Endodermal cell (in vitro differentiated cells): ENCODE measurements at places on chromosomes 2 and 18. TPM values are rescaled to one million over a fixed set of nuclear protein-coding genes. Genes with fewer than 3 reads are reported as not detected.

The PRKCE gene
- 1.5 and 1.7 TPM in 2 replicates for total RNA-seq

The SERPINB7 gene
- not detected in 3 replicates for total RNA-seq

The TXNDC2 gene
- total RNA-seq: 0.14 TPM in 1 of 2 replicates, not detected in the other

The POMC gene
- 12.4 and 14.5 TPM in 2 replicates for total RNA-seq

The TFCP2L1 gene
- 3.0 and 4.3 TPM in 2 replicates for total RNA-seq

The SCYGR7 gene
- not detected in 3 replicates for total RNA-seq

The UGT1A7 gene
- not detected in 3 replicates for total RNA-seq

The GORASP2 gene
- 89.1 and 90.9 TPM in 2 replicates for total RNA-seq

DNA sequence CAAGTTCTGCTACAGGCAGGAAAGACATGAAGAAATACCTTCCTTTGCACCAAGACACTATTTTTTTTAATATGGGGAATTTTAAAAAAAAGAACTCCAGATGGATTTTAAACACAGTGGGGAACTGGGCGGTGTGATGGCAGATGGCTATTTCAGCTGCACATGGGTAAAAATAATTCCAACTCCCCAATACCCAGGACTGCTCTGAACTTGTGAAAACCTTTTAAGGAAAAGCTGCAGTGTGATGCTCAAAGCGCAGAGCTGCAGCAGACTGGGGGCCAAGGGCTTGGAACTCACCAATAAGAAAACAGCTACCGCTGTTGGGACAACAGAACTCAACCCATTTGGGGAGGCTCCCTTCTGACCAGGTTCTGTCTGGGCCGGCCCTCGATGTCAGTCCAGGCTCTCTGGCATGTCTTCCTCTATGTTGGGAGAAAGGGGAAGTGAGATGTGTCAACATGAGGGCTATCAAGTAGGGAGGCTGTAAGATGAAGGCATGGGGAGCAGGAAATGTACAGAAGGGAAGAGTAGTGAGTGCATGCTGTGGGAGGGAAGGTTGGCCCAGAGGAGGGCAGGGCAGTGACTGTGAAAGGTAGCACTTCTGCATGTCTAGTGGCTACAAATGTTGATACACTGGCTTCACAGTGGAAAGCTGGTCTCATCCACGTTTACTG is 64.0 kb upstream of the SLC14A2 start:
- peaks cover 3% of the 10 kb centered on the region for H3K4me1 ChIP-seq
- no peaks in the 10 kb centered on the region for H3K27me3 ChIP-seq

DNA sequence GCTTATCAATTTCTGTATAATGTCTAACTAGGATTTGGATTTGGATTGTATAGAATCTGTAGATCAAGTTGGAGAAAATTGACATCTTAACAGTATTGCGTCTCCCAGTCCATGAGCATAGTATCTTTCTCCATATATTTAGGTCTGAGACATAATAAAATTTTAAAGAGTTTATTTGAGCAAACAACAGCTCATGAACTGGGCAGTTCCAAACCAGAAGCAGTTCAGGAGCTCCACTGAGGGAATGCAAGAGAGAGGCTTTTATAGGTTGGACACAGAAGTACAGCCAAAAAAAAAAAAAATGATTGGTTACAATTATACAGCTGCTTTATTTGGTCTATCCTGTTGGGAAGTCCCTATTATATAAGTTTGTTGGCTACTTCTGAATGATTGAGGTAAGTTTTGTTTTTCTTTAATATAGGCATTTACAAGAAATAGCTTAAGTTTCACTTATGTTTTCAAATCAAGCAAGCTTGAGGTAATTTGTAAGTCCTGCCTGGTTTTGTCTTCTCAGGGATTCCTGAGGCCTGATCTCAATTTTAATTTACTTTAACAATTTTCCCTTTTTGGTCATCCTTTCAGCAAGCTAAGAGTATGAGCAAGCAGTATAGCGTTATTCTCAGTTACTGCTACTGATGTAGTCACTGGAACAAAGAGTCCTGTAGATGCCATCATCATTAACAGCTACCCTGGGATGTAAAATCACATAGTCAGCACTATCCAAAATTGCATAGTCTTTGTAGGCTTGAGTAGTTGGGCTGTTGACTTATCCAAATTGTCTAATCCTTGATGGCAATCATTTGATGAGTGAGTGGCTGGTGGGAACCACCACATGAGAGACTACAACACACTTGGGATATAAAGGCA is 27.5 kb upstream of the RUFY4 start:
- H3K27ac ChIP-seq: no peak overlapping the region
- no peak for DNase-seq
- H3K36me3 ChIP-seq: no peaks in the 10 kb centered on the region
- H3K27me3 ChIP-seq: peaks cover 24% of the 10 kb centered on the region
- no peaks in the 10 kb centered on the region for H3K4me1 ChIP-seq
- no peak overlapping the region for H3K4me3 ChIP-seq

GRCh38 chr2:15846626-15847025 is 93.7 kb upstream of the MYCN start:
- H3K27ac ChIP-seq: no peak overlapping the region
- no peak for DNase-seq
- no peaks in the 10 kb centered on the region for H3K27me3 ChIP-seq
- H3K4me1 ChIP-seq: no peaks in the 10 kb centered on the region
- no peaks in the 10 kb centered on the region for H3K36me3 ChIP-seq

DNA sequence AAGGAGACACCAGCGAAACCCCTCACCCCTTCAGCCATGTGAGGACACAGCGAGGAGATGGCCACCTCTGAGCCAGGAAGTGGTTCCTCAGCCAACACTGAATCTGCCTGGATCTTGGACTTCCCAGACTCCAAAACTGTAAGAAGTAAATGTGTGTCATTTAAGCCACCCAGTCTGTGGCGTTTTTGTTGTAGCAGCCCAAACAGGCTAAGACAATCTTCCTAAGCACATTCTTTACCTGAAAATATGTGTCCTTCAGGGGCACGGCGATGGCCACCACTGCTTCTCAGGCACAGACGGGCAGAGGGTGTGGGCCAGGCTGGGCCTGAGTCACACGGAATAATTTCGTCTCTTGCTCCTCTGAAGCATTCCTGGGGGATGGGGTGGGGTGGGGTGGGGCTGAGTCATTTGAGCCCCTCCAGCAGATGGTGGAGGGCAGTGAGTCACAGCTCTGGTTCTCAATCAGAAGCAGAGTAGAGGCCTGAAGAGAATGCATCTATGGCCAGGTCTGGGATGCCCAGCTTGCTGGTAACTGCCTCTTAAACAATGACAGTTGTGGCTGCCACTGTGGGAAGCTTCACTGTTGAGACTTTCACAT is 142.4 kb downstream of the CAPN13 start:
- no peaks in the 10 kb centered on the region for H3K36me3 ChIP-seq
- no peak overlapping the region for H3K27ac ChIP-seq
- H3K4me3 ChIP-seq: no peak overlapping the region
- peaks cover 5% of the 10 kb centered on the region for H3K27me3 ChIP-seq
- H3K4me1 ChIP-seq: no peaks in the 10 kb centered on the region

DNA sequence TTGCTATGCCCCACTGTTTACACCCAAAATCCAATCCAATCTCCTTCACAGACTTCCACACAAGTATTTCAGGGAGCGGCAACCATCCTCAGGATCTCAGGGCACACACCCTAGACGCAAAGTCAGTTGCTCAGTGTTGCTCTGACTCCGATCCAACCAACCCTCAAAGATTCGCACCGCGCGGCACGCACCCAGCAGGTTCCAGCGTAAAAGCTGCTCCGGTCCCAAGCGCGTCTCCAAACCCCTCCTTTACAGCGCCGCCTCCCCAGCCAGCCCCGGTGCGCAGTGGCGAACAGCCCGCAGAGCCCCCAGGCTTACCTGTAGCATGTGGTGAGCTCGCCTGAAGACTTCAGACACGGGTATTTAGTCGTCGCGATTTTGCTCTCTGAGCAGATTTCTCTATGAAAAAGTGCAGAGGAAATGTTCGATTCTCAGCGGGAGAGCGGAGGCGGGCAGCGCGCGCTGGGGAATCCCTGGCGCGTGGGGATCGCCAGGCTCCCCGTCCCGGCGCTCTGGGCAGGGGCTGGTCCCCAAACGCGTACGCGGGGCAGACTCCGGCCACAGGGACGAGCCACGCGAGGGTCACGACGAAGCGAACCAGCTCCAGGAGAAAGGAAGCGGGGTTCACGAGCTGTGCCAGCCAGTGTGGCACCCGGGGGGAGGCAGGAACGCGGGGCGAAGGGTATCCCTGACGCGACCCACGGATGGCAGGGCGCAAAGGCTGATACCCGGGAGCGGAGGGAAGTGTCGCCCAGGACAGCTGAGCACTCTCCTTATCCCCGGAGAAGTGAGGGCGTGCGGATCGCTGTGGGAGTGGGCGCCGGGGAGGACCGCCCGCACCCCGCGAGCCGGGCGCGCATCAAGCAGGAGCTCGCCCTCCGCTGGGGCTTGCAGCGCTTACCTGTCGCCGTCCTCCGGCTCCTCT is 650 bp downstream of the CCBE1 start:
- H3K4me1 ChIP-seq: peaks cover 16% of the 10 kb centered on the region
- H3K27ac ChIP-seq: no peak overlapping the region
- H3K27me3 ChIP-seq: peaks cover 46% of the 10 kb centered on the region
- H3K36me3 ChIP-seq: no peaks in the 10 kb centered on the region
- peak overlapping the region; percentile 78 for H3K4me3 ChIP-seq

DNA sequence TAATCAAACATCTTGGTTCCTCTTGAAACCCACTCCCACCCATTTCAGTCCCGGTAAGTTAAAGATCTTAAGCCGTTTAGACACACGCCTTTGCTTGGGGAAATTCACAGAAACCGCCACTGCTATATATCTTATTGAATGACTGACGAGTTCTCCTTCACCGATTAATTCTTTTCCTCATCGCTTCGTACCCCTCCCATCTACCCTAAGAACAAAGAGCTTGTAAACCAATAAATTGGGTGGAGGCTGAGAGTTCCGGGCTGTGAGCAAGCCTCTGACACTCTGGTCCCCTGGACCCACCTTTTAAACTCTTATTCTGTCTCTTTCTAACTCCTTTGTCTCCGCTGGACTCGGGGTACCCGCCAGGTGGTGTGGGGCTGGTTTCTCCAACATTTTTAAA is 30.6 kb downstream of the TMEM131 start:
- no peaks in the 10 kb centered on the region for H3K4me1 ChIP-seq
- no peaks in the 10 kb centered on the region for H3K27me3 ChIP-seq
- H3K4me3 ChIP-seq: no peak overlapping the region

DNA sequence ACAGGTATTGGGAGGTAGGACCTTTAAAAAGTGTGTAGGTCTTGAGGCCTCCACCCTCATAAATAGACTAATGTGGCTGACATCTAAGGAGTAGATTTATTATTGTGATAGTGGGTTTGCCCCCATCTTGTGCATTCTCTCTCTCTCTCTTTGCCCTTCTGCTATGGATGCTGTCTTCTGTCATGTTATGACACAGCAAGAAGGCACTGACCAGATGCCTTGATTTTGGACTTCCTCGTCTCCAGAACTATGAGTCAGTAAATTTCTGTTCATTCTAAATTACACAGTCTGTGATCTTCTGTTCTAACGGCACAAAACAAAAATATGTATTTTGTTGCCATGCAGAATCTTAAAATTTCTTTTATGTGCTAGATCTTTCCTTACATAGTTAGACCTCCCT is 66.9 kb downstream of the ATAD2B start:
- H3K4me3 ChIP-seq: no peak overlapping the region
- H3K27ac ChIP-seq: no peak overlapping the region
- DNase-seq: no peak

GRCh38 chr2:26540306-26540705 is 62.4 kb upstream of the OTOF start:
- H3K27ac ChIP-seq: no peak overlapping the region
- no peaks in the 10 kb centered on the region for H3K27me3 ChIP-seq
- H3K4me1 ChIP-seq: peaks cover 9% of the 10 kb centered on the region
- no peaks in the 10 kb centered on the region for H3K36me3 ChIP-seq
- H3K4me3 ChIP-seq: no peak overlapping the region
- DNase-seq: peak; percentile 66

DNA sequence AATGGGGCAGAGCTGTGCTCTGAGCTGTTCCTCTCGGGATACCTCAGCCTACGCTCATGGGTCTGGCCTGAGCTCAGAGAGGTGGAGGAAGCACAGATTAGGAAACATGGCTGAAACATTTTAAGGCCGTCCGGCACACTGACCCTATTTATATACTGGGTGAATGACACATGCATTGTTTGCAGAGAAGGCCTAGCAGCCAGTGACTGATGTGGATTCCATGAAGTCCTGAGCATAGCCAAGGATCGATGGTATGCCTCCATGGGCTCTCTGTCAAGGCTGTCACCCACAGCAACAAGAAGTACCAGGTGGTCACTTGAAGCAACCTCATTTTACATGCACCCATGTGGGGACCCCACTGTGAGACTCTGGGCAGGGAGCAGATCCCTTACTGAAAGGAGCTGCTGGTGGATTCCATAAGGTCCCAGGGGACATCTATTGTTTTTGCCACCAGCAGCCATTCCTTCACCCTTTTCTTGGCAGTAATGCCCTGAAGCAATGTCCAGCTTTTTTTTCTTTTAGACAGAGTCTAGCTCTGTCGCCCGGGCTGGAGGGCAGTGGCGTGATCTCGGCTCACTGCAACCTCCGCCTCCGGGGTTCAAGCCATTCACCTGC is 8.4 kb downstream of the PTMA start:
- peaks cover 24% of the 10 kb centered on the region for H3K36me3 ChIP-seq
- peak overlapping the region; percentile 65 for H3K27ac ChIP-seq

GRCh38 chr2:239552213-239552926 is 151.6 kb upstream of the HDAC4 start:
- H3K4me3 ChIP-seq: no peak overlapping the region
- no peaks in the 10 kb centered on the region for H3K4me1 ChIP-seq
- DNase-seq: no peak
- H3K27ac ChIP-seq: no peak overlapping the region

DNA sequence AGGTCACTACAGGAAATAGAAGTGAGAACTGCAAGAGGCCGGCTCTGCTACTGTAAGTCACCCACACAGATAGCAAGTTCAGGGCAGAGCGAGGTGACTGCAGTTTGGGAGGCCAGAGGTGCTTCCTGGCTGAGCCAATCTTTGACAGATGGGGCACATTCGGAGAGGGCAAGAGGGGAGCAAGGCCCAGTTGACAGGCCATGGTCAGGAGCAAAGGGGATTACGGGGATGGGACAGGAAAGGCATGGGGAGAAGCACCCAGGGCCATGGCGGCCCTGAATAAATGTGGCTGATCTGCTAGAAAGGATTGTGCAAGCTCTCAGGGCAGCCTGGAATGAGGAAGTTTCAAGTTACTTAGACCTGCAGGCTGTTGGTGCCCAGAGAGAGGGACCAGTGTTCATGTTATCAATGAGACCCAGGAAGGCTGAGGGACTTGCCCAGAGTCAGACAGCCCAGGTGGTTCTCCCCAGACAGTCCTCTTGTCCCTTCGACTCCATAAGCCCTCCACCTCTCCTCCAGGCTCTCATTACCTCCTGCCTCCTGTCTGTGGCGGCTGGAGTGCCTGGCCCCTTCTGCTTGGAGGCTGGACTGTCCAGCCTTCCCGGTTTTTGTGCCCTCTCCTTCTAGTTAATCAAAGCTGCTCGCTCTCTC is 123.3 kb downstream of the CTIF start:
- no peaks in the 10 kb centered on the region for H3K27me3 ChIP-seq
- no peak overlapping the region for H3K27ac ChIP-seq
- H3K4me1 ChIP-seq: no peaks in the 10 kb centered on the region
- no peak overlapping the region for H3K4me3 ChIP-seq
- DNase-seq: peak; percentile 62
- peaks cover 21% of the 10 kb centered on the region for H3K36me3 ChIP-seq

DNA sequence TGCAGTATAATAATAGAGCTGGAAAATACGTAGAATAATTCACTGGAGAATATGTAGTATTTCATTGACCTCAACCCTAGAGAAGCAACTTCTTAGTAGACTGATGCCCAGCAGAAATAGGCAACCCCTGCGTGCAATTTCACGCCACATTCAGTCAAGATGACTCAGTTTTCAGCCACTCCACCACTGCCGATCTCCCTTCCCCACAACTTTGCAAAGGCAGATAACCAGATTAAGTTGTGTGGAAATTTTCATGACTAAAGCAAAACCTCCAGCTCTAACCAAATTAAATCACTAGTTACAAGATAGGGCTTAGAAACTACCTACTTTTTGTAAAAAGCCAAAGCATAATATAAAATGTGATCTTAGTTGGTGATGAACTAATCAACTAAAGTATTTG is 63.3 kb upstream of the STK17B start:
- no peaks in the 10 kb centered on the region for H3K4me1 ChIP-seq
- H3K36me3 ChIP-seq: no peaks in the 10 kb centered on the region
- no peak overlapping the region for H3K27ac ChIP-seq
- no peak overlapping the region for H3K4me3 ChIP-seq
